ENCODE measurements at places on chromosomes 2 and 18.
A peak's percentile ranks its signal among the peaks of the same experiment; 100 is the strongest.

- DNase-seq: no peak
Measured at GRCh38 chr2:100038011-100038410, 104.4 kb downstream of the AFF3 start.

DNA sequence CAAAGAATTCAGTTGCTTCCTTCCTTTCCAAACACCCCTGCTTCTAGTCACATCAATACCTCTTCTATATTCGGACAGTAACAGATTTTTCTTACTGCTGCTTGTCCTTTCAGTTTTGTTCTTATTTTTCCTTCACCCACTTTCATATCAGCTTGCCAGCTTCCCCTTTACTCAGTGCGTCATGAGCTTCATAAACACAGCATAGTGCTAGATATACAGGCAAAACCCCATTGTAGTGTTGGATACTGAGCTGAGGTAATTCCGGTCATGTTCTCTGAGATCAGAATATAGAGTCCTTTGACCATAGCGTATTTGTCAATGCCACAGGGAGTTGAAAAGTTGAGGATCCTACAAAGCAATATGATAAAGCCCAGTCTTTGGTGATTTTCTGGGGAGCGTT is 2.4 kb downstream of the FARP2 start:
- DNase-seq: no peak

GRCh38 chr2:10522170-10522448 is 74.0 kb upstream of the ODC1 start:
- DNase-seq: no peak

GRCh38 chr2:238689331-238689730 is 158.6 kb upstream of the TWIST2 start:
- DNase-seq: no peak

DNA sequence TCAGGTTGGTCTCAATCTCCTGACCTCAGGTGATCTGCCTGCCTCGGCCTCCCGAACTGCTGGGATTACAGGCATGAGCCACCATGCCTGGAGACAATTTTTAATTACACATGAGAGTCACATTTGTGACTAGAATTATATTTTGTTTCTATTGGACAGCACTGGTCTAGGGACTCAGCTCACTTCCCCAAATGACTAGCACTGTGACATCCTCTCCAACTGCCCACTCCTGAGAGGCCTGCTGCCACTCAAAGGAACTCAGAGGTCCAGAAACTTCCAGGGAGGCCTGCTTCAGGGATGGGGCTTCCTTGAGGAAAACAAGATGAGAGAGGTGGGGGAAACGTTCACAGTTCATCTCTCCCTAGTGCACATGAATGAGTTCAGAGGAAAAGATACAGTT is 29.5 kb downstream of the TMEM163 start:
- no peak for DNase-seq

DNA sequence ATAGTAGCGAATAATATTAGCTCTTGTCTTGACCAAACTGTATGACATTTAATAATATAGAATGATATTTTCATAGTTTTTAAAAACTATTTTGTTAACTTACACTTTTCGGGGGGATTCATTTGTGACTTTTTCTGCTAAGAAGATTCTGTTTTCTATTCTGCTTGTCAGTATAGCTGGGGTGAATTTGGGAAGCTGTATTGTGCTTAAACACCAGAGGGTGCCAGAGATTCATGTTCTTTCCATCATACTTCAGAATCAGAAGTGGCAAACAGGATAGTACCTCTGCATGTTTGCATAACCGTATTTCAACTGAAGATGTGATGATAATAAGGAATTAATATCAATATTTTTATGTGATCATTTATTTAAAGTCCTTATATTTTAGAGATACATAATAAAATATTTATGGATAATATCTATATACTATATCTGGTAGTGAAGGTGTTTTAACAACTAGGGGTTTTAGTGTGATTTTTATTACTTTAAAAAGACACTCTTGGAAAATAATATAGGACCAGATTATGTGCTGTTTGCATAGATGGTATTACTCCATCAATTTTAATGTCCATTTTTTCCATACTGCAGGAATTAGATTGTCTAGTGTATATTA is 81.0 kb downstream of the TAF4B start:
- DNase-seq: peak; percentile 54

GRCh38 chr2:105885456-105885855 is 140.7 kb downstream of the NCK2 start:
- DNase-seq: no peak

DNA sequence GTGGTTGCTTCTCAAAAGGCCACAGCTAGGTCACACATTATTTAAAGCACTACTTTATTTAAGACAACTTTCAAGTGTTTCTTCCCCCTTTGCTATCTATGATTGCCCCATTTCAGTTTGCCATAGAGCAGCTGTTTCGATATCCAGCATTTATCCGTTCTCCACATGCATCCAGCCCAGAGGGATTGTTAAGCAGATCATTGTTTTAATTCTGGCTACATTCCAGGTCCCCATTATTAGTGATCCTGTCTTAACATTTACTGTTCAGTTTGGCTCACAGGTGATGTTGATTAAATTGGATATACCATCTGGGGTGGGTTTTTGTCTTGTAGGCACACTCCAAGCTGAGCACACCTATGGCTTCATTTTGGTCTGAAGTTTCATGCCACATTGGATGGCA is 638.7 kb downstream of the ZEB2 start:
- no peak for DNase-seq

GRCh38 chr2:190635781-190636180 is 13.1 kb upstream of the NAB1 start:
- DNase-seq: no peak

DNA sequence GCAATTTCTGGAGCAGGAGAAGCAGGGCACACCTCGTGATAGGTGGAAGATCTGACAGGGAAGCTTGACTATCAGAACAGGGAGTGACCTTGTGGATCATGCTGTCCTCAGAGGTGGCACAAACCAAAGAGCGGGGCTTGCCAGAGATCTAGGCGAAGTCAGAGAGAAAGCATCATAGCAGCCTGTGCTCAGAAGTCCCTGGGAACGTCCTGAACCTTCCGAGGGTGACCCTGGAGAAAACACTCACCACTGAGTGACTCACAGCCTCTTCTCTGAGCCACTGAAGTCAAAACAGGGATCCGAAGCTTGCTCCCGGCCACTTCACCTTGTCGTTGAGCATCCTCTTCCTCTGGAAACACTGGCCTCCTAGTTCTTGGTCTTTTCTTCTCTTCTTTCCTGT is 56.7 kb downstream of the IL1R2 start:
- no peak for DNase-seq

DNA sequence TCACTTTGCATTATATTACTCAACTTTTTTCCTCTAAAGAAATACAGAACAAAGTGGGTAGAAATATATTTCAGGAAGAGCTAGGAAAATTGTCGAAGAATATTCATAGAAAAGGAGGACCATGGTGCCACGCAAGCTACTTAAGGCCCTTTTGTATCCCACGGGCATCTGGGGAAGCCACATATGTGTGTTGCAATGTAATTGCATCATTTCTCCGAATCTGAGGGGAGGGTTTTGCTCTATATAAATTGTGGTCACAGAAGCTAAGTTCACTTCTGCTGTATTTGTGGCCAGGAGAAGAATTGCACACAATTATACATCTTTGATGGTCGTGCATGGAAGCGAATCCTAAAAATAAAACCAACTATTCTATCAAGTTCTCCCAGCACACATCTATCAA is 360.3 kb downstream of the IRS1 start:
- DNase-seq: no peak

DNA sequence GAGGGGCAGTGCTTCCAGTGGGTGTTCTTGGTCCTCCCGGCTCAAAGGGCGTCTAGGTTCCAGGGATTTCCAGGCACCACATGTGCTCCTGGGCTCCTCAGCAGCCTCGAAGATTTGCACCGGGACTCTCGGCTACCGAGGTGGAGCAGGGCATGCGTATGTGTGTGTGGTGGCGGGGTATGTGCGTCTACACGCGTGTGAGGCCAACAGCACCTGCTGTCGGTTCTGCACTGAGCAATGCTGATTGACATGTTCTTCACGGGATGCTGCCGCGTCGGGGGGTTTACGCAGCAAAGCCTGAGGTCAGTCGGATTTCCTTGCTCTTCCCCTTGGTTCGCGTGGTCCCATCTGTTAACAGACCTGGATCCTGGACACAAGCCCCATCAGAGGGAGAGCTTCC is 119.8 kb downstream of the NDUFA10 start:
- DNase-seq: no peak

- DNase-seq: no peak
Measured at GRCh38 chr2:156452971-156453370, 16.8 kb downstream of the GPD2 start.

DNA sequence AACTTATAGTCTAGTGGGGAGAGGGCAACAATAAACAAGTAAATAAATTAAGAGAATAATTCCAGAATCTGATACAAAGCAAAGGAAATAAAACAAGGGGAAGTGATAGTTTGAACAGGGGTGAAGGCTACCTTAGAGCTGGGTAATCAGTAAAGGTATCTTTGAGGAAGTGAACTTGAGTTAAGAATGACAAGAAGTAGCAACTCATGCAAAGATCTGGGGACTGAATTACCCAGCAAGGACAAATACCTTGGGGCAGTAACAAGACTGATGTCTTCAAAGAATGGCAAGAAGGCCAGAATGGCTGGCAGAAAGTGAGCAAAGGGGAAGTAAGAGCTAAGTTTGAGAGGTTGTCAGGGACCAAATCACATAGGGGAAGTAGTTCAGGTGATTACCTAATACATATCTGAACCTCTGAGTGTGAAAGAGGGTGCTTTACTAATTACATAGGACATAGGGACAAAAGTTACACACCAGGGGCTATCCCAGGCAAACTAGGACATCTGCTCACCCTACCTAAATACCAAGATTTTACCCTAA is 244.6 kb upstream of the HNRNPA3 start:
- no peak for DNase-seq

GRCh38 chr2:60439219-60439974 is 114.1 kb downstream of the BCL11A start:
- no peak for DNase-seq

DNA sequence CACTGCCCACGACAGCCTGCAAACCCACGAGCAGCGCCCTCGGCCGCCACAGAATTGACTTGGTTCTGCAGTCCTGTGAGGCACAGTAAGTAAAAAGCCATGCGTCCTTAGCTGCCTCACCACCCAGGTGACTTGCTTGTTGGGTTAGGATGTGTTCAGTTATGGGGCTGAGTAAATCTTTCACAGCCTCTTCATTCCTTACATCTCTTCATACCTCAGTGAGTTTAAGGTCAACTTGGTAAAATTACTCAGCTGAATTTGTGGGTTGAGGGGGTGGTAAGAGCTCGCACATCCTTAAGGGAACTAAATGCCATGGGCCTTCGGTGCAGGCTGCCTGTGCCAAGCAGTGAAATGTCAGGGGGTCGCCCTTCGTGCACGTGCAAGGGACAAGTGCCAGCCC is 165.2 kb upstream of the ALKAL2 start:
- no peak for DNase-seq

DNA sequence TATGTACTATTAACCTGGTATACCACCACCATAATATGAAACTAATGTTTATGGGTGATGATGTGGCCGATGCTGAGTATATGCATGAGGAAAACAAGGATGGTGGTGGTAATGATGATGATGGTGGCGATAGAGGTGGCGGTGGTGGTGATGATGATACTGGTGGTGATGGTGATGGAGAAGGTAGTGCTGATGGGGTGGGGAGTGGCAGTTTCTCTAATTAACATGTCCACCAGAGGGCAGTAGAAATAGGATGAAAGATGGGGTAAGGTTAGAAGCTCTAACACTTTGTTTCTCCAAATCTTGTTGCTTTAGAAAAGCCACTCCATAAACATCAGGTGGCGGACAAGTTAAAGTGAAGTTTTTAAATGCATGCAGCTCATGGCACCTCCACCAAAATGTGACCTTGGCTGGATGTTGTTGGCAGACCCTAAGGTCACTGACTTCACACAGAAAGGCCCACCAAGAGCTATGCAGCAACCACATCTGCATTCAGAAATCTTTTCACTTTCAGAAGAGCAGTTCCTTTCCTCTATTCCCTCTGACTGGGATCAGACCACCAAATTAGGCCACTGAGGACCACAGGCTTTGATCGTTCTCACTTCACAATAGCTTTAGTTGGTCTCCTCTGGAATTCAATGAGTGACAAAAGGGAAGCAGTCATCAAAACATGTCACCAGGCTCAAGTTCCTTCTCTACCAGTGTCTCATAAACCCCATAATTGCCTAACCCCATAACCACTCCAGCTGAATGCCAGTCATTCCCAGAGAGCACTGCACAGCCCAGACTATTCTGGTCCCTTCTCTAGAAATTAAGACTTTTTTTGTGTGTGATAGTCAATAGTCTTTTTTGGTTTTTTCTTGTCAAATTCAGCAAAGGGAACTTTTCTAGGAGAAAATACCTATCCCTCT is 7.5 kb upstream of the BCL11A start:
- DNase-seq: peak; percentile 26

DNA sequence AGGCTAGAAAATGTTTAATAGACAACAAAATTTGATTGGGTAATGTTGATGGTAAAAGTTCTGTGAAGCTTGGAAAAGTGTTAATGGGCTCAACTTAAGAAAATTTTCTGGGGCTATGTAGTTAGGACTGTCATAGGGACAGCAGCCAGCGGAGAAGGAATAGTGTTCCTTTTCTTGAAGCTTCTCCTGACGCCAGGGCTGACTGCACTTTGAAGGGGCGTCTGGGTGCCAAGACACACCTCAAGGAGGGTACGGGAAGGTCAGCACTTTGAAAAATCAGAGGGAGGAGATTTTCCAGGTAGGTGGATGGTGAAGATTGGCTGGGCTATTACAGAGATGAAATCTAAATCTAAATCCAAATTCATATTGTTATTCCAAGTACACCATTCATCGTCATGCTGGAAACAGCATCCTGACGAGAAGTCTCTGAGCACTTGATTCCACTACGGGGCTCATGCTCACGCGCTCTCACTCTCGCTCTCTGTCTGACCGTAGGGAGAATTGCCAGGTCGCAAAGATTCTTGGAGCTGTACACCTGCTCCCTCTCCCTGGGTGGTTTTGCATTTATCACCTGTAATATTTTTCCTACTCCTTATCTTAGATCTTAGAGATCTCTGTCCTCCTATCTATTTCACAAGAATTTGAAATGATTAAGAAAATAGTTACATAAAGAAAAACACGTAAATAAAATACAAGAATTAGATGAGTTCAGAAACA is 91.0 kb downstream of the ITGB1BP1 start:
- DNase-seq: no peak

DNA sequence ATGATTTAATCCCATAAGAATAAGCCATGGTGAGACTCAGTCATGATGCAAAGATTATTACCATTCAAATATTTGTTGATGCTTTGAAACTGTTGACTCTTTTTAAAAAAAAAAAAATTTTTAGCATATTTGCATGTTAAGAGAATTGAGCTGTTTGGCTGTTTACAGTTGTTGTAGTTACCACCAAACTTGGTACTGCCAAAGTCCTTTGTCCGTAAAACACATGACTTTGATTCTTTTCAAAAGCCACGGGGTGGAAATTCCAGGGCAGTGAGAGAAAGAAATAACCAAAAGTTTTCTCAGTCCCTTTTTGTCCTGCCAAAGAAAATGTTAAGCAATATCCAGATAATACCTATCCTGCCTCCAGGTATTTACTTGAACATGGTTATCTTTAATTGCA is 474.8 kb downstream of the METTL4 start:
- no peak for DNase-seq

Measured in NCI-H1436 (cell line).